Activated CD8-positive, alpha-beta memory T cell treated with anti-CD3 and anti-CD28 coated beads, Interleukin-2, amount 50 U/mL, for 48 hours (primary cell): ENCODE measurements at places on chromosomes 7 and 10.

DNA sequence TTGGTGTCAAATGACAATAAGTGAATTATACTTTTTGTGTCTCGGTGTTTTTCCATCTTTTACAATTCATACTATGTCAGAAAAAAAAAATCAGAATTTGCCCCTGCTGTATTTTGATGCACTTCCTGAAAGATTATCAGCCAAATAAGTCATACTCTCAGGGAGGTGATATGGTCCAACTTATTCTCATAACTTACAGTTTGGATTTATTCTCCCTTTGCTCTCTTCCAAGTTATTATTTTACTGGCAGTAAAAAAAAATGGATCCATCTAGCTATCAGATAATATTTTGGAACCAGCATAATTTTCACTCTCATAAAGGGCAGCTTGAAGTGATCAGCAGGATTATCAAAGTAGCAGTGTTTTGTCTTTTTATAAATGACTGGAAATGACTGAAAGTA is 337.1 kb downstream of the BMPER start:
- DNase-seq: no peak

DNA sequence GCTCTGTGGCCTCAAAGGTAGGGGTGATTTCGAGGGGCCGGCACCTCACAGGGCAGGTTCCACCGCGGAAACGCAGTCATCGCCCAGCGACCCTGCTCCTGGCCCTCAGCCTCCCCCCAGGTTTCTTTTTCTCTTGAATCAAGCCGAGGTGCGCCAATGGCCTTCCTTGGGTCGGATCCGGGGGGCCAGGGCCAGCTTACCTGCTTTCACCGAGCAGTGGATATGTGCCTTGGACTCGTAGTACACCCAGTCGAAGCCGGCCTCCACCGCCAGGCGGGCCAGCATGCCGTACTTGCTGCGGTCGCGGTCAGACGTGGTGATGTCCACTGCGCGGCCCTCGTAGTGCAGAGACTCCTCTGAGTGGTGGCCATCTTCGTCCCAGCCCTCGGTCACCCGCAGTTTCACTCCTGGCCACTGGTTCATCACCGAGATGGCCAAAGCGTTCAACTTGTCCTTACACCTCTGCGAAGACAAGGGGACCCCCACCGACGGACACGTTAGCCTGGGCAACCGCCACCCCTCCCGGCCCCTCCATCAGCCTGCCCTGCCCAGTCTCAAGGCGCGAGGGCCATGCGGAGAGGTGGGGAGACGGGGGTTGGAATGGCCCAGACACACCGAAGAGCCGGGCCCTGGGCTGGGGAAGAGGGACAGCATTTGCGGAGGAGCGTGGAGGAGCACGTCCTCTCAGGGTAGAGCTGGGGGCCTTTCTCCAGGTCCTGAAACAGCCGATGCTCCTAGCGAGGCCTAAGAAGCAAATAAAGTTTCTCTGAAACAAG is 6.0 kb downstream of the SHH start:
- no peak for DNase-seq

- no peak for DNase-seq
Measured at GRCh38 chr10:32357056-32357735, 10.2 kb upstream of the EPC1 start.

DNA sequence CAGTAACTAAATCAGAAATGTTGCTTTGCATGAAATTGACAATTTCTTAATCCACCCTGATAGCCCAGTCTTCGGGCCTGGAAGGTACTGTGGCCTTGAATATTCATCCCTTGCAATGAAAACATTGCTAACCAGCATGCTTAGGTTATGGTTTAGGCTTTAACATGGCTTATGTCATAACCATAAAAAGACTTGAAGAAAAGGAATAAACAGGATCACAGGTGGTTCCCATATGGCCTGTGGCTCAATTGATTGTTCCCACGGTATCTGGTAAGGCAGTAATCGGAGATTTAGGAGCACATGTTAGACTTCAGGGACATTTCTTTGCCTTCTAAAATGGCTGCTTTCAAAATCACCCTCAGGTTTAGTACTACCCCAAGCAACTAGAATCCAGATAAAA is 139.5 kb downstream of the ST7 start:
- DNase-seq: no peak

- no peak for DNase-seq
Measured at GRCh38 chr7:102834999-102835398, 77.8 kb upstream of the LRRC17 start.

GRCh38 chr7:71695186-71695585 is 563.2 kb downstream of the GALNT17 start:
- DNase-seq: no peak

DNA sequence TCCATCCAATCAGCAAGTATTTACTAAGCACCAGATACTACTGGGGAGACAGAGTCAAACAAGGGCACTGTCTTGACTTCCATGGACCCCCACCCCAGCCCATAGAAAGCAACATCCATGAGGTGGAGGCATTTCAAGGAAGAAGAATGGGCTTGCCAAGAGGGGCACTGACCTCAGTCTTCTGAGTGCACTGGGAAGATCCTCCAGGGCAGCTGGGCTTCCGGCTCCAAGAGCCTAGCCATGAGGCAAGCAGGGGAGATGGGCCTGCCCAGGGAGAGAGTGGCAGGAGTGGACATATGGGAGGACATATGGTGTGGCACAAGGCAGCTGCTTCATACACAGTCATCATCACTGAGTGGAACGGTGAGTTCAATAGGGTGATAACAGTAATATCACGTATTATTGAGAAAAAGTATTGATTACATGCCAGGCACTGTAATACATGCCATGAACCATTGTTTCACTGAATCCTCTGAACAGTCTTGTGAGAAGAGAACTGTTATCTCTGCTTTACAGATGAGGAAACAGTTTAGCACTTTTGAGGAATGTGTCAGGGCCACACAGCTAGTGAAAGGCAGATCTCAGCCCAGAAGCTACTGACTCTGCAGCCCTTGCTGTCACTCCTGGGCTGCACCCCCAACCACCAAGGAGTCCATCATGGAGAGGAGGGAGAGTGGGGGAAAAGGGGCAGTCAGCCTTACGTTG is 331.7 kb upstream of the ZMIZ1 start:
- no peak for DNase-seq

DNA sequence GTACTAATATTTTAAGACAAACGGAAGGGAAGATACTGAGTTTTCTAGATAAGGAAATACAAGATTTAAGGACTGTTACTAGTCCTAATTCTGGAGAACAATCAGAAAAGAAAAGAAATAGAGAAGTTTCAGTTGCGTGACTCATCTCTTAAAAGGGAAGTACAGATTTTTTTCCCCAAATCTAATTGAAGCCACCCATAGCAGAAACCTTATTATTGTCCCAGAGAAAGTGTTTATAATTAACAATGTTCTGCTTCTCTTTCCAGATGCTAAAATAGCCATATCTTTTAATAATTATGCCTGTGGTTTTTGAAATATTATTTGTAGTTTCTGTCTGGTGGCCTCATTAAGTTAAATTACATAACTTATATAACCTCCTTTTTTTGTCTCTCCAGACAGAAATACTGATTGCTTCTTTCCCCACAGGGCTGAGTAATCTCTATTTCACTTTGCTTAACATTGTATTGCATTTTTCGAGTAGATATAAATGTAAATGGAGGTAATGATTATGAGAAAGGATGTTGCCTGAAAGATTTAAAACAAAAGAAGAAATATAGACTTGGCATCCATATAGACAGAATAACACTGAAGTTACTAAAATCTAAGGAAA is 240.7 kb upstream of the MBL2 start:
- DNase-seq: no peak

- no peak for DNase-seq
Measured at GRCh38 chr10:129898706-129899268, 65.3 kb downstream of the EBF3 start.

- DNase-seq: no peak
Measured at GRCh38 chr10:126842836-126843235, 62.4 kb upstream of the DOCK1 start.

DNA sequence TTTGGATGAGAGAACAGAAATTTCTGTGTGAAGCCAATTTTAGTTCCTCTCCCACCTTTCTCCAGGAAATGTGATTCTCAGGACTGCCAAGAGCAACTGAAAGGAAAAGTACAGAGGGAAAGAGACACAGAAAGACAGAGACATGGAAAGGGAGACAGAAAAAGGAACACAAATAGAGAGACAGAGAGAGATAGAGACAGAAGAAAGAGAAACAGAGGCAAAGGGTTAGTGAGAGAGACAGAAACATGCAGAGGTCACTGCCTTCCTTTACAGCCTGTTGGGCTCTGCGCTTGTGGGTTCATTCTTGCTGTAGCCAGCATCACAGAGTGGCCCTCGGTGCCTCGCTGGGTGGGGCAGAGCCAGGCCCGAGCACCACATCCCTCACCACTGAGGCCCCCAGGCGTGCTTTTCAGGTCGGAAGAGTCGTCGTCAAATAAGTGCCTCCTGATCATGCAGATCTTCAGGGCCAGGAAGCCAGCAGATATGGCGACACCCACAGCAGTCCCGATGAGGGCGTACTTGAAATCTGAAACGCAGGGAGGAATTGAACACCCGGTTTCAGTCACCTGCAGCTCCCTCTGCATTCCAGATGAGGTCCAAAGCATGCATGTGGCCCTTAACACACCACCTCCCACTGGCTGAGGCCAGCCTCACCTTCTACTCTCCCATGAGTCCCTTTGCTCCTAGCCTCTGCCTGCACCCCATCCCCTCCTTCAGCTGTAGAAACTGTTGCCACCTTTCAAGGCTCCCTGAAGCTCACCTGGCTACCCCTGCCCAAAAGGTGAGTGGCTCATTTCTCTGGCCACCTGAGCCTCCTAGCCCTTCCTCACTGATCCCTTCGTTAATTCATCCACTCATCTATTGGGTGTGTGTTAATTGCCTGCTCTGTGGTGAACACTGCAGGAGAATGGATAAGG is 21.4 kb downstream of the TMEM273 start:
- no peak for DNase-seq

DNA sequence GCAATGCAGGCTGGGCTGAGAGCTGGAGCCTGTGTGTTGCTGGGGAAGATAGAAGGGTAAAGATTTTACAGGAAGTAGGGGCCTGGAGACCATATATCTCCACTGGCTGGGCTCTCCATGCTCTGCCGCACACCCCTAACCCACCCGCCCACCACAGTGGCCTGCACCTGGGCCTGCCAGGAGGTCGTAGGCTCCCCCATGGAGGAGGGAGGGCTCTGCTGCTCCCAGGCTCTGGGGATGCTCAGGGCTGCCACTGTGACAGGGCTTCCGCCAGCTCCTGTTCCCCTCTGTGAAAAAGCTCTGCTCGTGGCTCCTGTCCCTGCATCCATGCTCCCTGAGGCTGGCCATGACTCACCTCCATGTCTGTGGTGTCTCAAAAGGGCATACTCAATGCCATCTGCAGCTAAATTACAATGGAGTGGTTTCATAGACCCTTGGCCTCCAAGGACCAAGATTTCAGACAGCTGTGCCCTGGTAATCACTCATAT is 106.0 kb downstream of the CXCL12 start:
- no peak for DNase-seq

- DNase-seq: no peak
Measured at GRCh38 chr7:2513702-2514101, 5.9 kb upstream of the LFNG start.

- no peak for DNase-seq
Measured at GRCh38 chr10:126207313-126207771, 180.9 kb downstream of the ADAM12 start.

DNA sequence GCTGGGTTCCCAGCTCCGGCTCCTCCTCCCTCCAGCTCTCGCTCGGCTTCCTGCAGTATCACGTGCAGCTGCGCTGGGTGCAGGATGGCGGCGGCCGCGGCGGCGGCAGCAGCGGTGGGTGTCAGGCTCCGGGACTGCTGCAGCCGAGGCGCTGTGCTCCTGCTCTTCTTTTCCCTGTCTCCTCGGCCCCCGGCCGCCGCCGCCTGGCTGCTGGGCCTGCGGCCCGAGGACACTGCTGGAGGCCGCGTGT is at the start of gene CNNM1:
CNNM1 (plus strand) TSS at position 53 of the 250 bp plus-strand sequence; CDS start at position 85, 32 bp downstream.
- DNase-seq: no peak

GRCh38 chr7:117043108-117043825 is 90.0 kb downstream of the ST7 start:
- DNase-seq: no peak

DNA sequence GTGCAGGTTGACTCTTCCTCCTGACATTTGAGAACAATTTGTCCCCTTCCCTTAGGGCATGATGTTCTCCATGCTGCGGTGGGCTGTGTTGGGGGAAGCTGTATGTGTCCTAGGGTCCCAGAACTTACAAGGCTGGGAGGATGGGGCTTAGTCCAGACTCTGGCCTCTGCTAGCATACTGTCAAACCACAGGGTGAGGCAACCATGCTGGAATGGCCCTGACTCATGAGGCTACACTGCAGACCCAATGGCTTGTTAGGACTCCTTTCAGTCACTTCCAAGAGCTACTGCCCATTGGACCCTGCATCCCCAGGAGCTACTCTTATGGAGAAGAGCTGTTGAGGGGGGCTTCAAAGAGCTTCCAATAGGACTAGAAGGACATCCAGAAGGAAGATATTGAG is 20.1 kb upstream of the FAM170B start:
- DNase-seq: no peak

DNA sequence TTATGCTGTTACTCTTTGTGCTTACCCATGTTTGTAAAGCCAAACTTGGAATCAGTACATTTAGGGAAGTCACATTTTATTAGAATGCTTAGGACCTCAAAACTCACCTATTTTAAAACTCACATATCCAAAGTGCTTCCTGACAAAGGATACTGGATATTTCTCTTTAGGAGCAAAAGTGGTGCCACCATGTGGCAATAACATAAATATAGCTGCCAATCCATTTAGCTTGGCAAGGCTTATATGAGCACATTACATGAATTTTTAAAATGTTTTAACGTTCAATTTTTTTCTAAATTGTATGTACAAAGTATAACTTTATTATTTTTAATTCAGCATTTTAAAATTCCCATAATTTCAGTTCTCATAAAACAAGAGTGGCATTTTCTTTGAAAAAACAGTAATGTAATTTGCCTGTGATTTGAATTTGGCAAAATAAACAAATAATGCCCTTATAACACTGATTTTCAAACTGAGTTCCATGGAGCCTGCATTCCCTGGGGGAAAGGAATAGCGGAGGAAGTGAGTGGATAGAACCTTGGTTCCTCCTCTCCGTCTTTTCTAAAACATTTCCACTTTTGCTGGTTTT is 75.4 kb downstream of the HDAC9 start:
- no peak for DNase-seq

DNA sequence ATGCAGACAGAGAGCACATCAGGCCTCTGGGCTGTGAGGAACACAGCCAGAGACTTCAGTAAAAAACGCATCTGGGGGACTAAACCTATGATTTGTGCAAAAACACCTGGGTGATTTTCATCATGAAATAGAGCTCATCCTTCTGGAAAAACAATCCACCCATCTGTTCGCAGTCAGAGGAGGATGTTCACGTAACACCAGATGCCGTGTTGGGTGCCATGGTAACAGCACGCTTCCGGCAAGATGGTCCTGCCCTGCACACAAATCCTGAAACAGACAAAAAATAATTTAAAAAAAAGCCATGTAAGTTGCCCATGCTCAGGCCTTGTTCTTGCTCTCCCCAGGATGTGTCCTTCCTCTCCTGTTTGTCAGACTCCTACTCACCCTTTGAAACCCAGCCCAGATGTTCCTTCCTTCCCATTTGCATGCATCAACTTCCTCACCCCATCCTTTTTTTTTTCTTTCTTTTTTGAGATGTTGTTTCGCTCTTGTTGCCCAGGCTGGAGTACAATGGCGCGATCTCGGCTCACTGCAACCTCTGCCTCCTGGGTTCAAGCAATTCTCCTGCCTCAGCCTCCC is 28.3 kb upstream of the GNA12 start:
- DNase-seq: no peak

GRCh38 chr7:113394856-113395255 is 276.5 kb upstream of the SMIM30 start:
- DNase-seq: no peak
